ENCODE measurements at places on chromosomes 2 and 18.

DNA sequence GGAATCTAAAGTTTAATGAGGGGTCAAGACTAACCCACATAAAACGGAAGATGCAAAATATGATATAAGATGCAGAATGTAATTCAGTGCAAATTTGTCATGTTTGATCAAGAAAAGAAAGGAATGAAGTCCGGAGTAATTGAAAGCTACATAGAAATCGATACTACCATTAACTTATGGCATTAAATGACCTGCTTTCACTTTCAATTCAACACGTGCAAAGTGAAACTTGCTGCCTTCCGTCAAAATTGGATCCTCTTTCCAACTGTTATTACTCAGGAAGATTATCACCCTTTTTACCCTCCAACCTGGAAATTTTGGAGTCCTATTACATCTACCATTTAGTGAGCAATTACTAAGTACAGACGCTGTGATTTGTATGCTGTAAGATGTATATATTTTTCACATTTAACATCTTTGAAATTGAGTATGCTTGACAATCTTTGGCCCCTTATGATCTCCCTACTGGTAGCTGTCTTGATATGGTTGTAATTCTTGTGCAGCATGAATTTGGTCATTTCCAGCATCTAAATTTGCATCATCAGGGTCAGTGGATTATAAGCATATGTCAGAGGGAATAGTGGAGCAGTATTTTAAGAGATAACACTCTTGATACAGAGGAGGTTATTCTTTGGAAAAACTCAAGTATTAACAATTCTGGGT lies 18.6 kb downstream of the UNC80 start:
- no peak for DNase-seq

DNA sequence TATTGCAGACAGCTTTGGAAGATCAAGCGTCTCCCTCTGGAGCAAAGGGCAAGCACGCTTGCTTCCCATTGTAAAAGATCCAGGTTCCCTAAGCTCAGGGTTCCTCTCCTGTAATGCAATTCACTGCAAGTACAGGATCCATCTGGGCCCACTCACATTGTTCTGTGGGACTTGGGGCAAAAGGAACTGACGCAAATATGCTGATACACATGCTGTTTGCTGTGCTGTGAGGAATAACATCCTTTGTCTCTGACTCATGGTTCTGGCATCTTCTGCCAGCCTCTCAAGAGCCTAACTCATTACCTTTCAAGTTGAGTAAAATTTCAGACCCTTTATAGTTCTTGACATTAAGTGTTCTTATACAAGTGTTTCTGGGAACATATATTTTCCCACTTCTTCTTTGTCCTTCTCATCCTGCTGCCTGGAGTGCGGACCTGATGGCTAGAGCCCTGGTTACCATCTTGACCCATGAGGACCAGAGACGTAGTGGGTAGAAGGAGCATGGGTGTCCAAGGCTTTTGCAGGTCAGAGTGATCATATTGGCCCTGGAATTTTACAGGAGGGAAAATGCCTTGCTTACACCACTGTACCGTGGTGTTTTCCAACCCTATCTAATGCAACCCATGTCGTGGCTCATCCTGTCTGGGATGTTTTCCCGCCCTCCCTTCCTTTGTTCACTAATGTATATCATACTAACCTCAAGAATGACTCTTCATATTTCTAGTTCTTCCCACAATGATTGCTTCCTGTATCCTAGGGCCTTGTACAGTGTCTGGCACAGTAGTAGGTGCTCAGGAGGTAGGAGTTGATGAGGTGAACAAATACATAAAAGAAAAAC lies 145.7 kb upstream of the GLI2 start:
- no peak for DNase-seq

DNA sequence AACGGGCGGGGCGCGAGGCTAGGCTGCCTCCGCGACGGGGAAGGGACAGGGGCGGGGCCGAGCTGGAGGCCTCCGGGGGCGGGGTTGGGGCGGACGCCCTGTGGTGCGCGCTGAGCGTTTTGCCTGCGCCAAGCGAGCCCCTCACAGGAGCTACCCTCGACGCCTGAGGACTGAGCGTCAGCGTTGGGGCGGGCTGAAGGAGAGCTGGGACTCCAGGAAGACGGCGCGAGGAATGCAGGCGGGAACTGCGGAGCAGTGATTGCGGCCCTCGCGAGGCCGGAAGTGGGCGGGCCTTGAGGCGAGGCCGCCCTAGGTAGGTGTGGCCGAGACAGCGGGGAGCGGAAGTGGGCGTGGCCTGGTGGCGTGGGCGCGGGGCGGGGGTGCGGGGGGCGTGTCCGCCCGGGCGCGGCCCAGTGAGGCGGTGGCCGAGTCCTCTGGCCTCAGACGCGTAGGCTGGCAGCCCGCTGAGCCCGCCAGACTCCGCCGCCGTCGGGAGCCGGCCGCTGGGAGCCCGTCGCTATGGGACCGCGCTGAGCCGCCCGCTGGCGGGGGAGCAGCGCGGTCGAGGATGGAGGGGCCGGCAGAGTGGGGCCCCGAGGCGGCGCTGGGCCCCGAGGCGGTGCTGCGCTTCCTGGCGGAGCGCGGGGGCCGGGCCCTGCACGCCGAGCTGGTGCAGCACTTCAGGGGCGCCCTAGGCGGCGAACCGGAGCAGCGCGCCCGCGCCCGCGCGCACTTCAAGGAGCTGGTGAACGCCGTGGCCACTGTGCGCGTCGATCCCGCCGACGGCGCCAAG lies at the start of the genes SEPTIN10 and SOWAHC:
SEPTIN10 (minus strand) TSS at position 45 of the 793 bp plus-strand sequence. CDS start 139 bp downstream, outside the sequence.
SOWAHC (plus strand) TSS at position 443 of the 793 bp plus-strand sequence; CDS start at position 569, 126 bp downstream.
- peak; percentile 98 for DNase-seq

GRCh38 chr2:7119132-7119835 lies 202.1 kb downstream of the RNF144A start:
- no peak for DNase-seq

- no peak for DNase-seq
These were observed 274.1 kb upstream of the CYRIA start for GRCh38 chr2:16939771-16940170.

DNA sequence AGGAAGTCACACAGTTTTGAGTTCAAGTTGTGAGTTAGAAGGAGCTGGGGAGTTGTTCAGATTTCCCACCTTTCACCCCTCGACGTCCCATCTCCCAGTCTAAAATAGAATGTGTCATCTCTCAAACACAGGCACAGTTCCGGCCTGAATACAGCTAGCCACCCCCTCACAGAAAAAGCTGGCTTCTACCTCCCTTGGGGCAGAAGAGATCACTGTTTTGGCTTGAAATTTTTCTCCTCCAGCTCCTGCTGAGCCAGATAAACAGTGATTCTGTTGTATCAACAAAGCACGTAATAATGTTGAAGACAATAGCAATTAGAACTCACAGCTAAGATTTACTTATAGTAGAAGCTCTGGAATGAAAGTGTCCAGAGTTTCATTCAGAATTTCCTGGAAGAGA lies 74.7 kb downstream of the KIAA2012 start:
- no peak for DNase-seq

GRCh38 chr2:45191146-45191863 lies 182.1 kb upstream of the SIX2 start:
- DNase-seq, result no peak

DNA sequence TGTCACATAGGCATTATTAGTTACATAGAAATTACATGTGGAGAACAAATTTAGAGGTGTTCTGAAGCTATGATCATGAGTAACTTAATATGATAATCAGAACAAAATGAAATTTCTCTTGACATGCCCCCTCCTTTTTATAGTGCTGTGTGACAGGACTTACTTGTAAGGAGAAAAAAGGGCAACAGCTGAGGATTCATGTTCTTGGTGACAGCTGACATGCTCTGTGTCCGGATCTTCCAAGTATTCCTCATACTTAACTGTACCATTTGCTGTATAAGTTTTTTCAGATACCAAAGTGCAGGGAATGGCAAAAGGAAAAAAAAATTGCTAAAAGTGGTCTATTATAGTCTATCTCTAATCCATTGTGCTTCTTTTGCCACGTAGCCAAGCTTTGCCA lies 3.5 kb upstream of the MYL1 start:
- DNase-seq, result no peak

GRCh38 chr2:167787562-167787961 lies 459.8 kb downstream of the STK39 start:
- DNase-seq, result no peak

- DNase-seq, result no peak
These were observed 94.0 kb downstream of the C1QL2 start for GRCh38 chr2:119064567-119064966.

DNA sequence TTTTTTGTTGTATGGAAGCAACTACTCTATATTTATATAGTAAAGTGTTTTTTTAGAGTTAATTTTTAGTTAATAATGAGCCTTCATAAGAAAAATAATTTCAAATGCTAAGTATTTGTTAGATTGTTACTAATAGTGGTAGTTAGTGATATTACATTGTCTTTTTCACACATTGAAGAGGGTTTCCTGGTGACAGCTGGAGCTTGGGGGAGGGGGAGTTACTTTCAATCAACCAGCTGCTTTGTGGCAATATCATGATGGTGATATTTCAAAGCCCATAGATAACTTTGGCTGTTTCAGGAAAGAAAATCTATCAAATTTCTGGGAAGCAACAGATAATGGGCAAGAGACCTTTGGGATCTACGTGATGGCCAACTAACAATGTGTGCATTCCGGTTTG lies 4.1 kb downstream of the RHBDD1 start:
- no peak for DNase-seq

- no peak for DNase-seq
These were observed 217.7 kb downstream of the ZBTB7C start for GRCh38 chr18:48191494-48191893.

DNA sequence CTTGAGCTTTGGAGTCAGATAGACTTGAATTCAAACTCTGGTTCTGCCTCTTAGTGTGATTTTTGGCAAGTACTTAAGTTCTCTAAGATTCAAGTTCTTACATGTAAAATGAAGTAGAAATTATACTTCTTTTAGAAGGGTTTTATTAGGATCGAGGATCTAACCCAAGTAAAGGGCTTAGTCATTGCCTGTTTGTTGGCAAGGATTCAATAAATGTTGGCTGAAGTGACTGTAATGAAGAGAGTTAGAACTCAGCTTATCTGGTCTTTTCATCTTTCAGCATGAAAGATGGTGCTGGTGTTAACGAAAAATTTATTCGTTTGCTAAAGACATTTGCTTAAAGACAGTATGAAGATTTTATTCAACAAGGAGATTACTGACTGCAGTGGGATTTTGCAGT lies 315.9 kb upstream of the THUMPD2 start:
- no peak for DNase-seq

- no peak for DNase-seq
These were observed 289.2 kb upstream of the CCDC68 start for GRCh38 chr18:55248495-55248894.

GRCh38 chr18:36649205-36649604 lies 179.6 kb downstream of the TPGS2 start:
- DNase-seq, result no peak

- DNase-seq, result no peak
These were observed 80.0 kb downstream of the COPS8 start for GRCh38 chr2:237165405-237166276.

DNA sequence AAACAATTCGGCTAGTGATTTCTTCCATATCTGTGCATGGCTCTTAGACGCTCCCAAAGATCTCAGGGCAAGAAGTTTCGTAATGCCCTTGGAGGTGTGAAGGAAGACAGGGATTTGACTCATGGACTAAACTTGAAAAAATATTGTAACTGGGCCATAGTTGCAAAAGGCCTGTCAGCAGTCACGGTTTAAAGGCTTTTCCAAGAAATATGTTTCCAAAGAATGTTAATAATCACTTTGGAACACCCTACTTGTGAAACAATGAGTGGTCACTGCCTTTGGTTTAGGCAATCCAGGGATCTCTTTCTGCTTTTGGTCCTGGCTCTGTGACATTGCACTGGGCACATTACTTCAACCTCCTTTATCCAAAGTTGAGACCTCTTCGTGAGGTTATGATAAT lies 102.5 kb upstream of the RASGRP3 start:
- no peak for DNase-seq

GRCh38 chr2:147679955-147680531 lies 164.8 kb upstream of the ACVR2A start:
- no peak for DNase-seq

- no peak for DNase-seq
These were observed 47.5 kb downstream of the MARCO start for GRCh38 chr2:118989481-118989880.

DNA sequence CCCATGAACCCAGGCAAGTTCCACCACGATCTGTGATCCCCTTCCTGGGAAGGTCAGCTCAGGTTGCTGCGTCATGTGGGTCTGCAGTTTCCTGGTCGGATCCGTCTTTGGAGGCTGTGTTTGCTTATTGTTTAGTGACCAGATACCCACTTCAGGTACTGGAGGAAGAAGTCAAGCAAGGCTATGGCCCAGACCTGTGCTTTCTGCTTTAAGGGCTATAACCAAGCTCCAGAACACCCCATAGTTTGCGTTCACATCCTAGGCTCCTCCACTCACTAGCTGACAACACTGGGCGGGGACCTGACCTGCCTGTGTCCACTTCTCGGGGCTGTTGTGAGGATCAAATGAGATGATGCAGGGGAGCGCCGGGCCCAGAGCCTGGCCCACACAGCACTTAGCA lies 44.0 kb downstream of the MAL start:
- no peak for DNase-seq

- no peak for DNase-seq
These were observed 41.2 kb downstream of the M1AP start for GRCh38 chr2:74606927-74607326.

- no peak for DNase-seq
These were observed 46.0 kb downstream of the COX7A2L start for GRCh38 chr2:42314892-42315468.

DNA sequence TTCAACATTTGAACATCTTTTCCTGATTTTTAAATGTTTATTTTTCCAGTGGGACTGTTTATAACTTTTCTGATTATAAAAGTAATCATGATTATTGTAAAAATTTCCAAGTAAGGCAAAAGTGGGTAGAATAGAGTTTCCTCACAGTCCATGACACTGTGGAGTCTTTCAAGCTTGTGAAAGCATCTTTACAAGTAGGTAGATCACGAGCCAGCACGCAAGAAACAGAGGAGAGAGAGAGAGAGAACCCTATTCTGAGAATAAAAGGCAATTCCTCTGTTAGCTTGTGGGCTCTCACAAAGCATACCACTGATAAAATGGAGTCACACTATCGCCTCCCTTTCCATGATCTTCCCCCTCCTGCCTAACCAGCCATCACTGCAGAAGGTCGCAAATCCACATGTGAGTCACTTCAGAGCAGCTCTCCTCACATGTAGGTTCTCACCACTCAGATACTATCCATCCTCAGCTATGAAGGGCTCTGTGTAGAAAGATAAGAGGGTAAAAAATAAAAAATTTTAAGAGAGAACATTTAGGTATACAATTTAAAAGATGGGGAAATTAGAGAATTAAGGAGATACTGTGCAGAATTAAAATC lies 40.3 kb downstream of the AAK1 start:
- no peak for DNase-seq

DNA sequence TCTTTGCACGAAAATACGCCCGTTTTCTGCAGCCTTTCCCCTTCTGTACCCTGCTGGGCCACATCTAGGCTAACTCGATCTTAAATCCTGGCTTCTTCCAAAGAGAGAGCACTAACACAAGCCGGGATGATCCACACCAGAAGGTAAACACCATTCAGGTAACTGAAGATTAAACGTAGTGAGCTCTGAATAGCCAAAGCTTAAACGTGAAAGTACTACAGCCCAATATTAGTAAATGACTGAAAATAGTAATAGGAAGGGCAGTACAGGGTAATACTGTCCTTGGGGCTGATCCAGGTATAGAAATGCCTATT lies 422 bp upstream of the MRPL53 start:
- DNase-seq, result no peak

All from sciatic nerve (tissue), 2 donors.